Glutamatergic neuron (in vitro differentiated cells): ENCODE measurements at places on chromosomes 2 and 18.

- no peak for DNase-seq
Measured at GRCh38 chr18:67232991-67233390, 283.5 kb downstream of the DSEL start.

GRCh38 chr2:28032816-28033215 is 142.3 kb downstream of the BABAM2 start:
- no peak for DNase-seq

DNA sequence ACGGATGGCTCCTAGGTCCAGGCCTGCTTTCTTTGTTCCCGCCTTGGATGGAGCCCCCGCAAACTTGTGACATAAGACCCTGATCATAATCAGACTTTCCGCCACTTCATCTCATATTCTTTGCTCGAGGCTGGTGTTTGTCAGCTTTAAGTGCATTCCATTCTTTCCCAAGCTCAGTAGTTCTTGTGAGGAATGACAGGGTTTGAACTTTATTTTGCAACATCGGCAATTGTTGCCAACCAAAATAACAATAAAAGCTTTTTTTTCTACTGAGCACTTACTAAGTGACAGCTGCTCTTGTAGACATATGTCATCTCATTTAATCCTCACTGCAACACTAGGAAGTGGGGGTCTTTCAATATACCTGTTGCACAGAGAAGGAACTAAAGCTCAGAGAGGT is 178.8 kb upstream of the ST6GAL2 start:
- DNase-seq = no peak

DNA sequence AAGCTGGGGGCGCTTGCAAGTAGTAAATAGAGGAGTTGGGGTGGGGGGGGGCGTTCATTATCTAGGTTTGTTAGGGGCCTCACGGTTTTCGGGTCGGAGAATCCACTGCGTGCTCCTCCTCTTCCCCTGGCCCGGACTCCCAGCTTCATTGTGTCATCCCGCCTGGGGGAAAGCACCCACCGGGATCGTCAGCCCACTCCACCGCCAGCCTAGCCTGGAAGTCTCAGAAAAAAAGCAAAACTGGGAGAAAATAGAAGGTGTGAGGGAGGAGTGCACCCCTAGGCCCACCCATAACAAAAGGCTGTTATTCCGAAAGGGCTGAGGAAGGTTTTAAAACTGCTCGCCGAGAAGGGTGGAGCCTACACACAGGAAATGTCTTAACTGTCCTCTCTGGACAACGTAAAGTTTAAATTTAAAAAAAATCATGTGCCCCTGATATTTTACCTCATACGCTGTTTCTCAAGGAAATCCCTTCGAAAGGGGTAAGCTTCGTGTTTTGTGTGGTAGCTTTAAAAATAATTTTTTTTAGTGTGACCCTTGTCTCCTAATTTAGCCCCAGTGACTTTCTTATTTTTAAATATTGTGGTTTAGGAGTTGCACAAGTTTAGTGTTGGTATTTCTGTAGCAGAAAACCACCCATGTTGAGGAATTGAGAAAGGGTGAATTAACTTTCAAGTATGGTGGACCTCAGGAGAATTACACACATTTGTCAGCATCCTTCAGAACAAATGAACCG is 104.2 kb downstream of the SPTBN1 start:
- peak; percentile 27 for DNase-seq

DNA sequence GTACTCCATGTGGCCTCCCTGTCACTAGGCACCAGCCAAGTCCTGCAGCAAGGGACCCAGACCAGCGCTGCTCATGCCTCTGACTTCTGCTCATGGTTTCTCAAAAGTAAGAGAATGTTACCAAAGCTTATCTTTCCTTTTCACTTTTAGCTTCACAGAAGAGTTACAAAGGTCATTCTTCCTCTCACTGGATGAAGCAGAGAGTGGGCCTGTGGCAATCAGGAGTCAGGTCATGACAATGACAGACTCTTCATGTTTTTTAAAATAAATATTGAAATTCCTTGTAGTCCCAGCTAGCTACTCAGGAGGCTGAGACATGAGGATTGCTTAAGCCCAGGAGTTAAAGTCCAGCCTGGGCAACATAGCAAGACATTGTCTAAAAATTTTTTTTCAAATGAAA is 126.1 kb downstream of the OSR1 start:
- DNase-seq = no peak

DNA sequence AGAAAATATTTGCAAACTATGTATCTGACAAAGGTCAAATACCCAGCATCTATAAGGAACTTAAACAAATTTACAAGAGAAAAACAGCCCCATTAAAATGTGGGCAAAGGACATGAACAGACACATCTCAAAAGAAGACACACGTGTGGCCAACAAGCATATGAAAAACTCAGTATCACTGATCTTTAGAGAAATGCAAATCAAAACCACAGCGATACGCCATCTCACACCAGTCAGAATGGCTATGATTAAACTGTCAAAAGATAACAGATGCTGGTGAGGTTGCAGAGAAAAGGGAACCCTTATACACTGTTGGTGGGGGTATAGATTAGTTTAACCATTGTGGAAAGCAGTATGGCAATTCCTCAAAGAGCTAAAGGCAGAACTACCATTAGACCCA is 64.3 kb upstream of the RBMS1 start:
- no peak for DNase-seq

DNA sequence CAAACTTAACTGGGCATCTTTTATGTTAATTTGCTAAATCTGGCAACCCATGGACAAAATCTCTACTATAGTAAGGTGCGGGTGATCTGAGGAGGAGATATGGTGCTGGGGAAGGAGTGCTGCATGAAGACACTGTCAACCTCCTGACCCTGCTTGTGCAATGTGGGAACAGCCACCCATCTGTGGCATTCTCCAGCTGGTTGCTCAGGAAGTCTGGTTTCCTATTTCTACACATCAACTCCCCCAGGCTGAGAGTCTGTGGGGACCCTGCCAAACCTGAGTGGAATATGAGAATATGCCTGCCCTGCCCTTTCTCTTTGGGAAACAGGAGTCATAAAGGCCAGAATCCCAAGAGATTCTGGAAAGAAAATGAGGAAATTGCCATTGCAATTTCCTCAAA is 60.1 kb upstream of the PAX3 start:
- DNase-seq = peak; percentile 36

DNA sequence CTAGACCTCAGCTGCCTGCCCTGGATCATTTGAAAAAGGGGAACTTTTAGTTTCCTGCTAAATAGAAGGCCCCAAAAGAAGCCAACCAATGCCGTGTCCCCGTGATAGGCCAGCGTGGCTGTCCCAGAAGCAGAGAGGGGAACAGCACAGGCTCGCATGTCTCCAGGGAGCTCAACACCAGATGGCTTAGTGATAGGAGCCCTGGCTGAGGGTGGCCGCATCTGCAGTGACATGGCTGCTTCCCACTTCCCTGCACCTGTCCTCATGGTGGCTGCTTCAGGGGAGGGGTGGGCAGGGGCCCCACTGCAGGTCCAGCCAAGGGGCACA is 79.6 kb downstream of the MBP start:
- DNase-seq = peak; percentile 69

DNA sequence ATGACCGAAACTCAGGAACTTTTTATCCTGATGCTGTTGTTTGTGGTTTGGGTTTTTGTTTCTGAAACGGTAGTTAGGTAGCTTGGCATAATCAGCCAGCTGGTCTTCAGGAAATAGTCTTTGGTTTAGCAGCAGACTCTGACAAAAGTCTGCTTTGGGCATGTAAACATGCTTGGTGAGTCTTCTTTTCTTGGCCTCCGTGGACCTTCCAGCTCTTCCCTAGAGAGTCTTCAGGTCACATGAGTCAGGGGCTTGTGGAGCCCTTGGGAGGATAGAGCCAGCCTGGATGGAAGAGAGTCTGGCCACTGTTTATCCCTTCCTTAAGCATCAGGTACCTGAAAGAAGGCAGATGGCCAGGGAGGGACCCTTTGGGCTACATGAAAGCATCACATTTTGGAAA is 154.5 kb downstream of the MGAT5 start:
- DNase-seq = no peak

DNA sequence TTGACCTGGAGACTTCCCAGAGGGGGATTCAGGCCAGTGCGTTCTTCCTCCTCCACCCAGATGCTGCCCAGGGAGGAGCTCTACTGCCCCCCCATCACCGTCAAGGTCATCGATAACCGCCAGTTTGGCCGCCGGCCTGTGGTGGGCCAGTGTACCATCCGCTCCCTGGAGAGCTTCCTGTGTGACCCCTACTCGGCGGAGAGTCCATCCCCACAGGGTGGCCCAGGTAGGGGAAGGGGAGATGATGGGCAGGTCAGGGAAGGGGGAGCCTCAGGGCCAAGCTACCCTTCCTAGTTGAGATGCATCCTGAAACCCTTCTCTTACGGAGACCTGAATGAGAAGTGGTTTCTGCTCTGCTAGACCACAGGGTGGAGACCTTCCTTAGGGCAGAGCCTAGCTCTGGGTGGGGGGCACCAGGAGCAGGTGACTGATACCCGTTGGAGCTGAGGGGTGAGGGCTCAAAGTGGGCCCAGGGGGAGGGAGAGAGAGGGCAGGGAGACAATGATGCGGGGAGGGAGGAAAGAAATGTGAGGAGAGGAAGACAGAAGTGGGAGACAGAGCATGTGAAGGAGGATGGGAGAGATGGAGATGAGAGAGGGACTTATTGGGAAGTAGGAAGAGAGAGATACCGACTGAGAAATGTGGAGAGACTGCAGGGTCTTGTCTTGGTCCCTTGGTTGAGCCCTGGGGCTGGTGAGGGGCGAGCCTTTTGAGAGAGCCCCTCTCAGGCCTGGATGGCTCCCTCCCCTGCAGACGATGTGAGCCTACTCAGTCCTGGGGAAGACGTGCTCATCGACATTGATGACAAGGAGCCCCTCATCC is 159.4 kb downstream of the DYSF start:
- DNase-seq = no peak

DNA sequence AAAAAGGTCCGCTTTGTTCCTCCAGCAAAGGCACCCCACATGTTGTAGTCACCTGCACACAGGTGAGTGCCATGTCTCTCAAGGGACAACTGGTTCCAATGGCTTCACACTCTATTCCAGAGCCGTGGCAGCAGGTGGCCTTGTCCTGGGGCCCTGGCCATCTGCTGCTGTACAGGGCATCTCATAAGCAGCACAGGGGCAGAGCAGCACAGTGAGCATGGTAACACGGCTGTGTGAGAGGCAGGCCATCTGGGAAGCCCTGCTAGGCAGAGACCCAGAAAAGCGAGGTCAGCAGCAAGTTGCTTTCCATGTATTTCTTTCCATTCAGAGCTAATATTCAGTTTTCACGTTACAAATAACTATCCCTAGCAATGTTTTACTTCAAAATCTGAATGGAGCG is 54.7 kb downstream of the CMPK2 start:
- DNase-seq = no peak

GRCh38 chr2:144894612-144895599 is 375.0 kb upstream of the ZEB2 start:
- no peak for DNase-seq

- peak; percentile 64 for DNase-seq
Measured at GRCh38 chr2:175003875-175004729, 1.1 kb downstream of the CHN1 start.
